ENCODE measurements at places on chromosomes 4 and X.

GRCh38 chrX:129566073-129566472 lies 26.0 kb downstream of the OCRL start:
- DNase-seq = no peak

DNA sequence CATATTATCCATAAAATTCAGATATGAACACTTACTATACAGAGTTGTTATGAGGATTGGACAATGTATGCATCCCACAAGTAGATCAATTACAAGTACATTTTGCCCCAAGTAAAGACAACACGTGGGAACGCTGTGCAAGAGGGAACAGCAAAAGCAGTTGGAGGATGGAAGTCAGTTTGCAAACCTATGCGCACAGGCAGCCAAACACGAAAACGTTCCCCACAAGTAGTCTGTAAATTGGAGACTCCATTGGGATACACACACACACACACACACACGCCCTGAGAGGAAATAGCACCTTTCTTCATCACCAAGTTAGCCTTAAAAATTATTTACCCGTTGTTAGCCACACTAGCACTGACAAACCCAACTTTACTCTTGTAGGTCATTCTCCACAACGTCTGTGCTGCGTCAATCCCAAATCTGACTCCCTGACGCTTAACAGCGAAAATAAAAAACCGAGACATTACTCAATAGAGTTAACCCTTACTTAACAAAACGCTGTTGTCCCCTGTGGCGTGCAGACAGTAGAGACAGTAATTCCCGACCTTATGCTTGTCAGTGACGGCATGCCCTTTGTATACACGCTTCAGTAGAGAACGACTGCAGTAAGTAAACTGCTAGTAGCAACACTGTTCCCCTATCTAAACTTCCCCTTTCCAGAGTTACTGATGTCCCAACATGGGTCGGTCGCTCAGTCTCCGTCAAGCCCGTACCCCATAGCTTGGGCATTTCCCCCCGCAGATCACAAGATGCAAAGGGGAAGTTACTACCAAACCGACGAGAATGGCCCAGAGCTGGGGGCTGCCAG lies 730 bp downstream of the MANBA start:
- DNase-seq = peak; percentile 43

DNA sequence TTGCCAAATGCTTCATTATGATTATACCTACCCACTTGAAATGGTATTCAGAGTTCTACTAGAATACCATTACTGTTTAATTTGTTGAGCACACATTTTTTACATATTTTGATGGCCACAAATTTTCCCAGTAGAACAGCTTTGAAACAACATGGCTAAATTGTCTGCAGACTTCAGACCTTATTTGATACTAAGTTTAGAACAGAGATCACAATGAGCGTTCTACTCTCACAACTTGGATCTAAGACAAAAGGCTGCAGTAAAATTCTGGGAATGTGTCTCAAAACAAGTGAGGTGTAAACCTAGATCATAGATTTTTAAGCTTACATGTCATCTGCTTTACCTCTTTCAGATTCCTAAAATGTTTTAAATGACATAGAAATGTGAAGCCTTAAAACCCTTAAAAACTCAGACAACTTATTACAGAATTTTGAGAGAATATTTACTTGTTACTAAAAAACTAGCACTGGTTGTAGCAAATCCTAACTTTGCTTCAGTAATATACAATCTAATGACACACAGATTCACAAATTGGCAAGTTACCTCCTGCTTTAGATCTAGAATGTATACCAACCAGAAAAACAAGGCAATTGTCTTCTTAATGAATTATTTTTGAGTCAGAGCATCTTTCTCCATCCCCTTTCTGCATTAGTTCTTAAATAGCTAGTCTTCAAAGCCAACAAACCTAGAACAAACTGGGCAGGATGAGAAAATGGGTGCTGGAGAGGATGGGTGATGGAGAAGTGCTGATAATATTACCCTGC lies 243.3 kb downstream of the SLC7A11 start:
- DNase-seq = no peak

DNA sequence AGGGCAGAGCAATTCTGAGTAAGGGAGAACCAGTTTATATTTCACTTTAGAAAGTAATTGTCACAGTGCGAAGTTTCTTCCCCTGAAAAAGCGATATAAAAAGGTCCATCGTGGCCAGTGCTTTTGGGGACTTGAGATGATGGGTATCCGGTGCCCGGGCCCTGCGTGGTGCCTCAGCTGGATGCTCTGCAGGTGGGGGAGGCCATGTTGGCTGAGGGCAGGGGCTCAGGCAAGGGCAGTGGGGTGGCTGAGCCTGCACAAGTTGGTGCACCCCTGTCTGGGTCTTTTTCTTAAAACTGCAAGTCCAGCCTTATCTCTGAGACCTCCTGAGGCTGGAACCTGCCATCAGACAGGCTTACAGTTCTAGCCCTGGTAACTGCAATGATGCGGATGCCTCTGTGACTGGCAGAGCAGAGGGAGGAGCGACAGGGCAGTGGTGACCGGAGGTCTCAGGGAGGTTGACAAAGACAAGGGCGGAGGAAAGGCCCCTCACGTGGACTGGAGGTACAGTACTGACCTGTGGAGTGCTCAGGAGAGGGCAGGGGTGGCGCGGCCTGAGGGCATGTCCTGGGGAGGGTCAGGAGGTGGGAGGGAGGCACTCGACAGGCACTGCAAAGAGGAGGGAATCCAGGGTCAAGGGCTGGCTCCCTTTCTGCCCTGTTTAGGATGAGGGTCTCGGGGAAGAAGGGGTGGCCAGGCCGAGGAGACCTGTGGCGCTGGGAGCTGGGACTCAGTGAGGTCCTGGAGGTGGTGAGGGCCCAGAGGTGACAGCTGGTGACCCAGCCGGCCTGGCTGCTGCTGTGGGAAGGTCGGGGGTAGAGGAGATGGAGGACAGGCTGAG lies 1.8 kb downstream of the RGS12 start:
- DNase-seq = no peak

DNA sequence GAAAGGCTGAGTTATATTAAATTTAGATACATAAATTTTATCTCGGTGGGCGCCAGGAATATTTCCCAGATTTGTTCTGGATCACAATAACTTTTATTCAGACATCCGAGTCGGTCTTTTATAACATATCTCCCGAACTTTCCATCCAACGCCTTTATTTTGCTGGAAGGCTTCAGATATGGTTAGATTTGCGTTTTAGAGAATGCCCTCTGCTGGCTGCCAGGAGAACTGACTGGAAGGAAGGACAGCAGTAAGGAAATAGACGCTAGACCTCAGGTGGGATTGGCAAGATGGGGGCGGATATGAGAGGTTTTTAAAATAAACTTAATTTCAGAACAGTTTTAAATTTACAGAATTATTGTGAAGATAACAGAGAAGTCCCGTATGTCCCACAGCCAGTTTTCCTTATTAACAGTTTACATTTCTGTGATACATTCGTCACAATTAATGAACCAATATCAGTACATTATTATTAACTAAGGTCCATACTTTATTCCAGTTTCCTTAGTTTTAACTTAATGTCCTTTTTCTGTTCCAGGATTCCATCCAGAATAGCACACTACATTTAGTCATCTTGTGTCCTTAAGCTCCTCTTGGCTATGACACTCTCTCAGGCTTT lies 4.6 kb upstream of the KANTR start:
- peak; percentile 78 for DNase-seq

GRCh38 chr4:56613101-56613862 lies 67.8 kb downstream of the HOPX start:
- DNase-seq = no peak

- DNase-seq = no peak
Observed at GRCh38 chr4:176794151-176794550, 1.4 kb upstream of the VEGFC start.

DNA sequence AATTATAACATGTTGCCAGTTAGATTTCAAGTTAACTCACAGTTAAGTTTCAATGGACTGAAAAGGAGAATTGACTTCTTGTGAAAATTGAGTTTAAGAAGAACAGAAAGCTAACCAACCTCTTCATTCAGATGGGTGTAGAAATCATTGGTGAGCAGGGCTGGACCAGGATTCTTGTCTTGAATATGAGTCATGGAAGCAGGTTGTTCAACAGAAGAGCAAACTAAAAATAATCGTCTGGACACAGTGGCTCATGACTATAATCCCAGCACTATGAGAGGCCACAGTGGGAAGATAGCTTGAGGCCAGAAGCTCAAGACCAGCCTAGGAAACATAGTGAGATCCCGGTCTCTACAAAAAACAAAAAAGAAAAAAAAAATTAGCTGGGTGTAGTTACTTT lies 98.2 kb downstream of the ARSJ start:
- no peak for DNase-seq

GRCh38 chrX:68292471-68292870 lies 140.8 kb downstream of the OPHN1 start:
- no peak for DNase-seq

GRCh38 chr4:177235026-177235425 lies 74.6 kb upstream of the NEIL3 start:
- DNase-seq = no peak

DNA sequence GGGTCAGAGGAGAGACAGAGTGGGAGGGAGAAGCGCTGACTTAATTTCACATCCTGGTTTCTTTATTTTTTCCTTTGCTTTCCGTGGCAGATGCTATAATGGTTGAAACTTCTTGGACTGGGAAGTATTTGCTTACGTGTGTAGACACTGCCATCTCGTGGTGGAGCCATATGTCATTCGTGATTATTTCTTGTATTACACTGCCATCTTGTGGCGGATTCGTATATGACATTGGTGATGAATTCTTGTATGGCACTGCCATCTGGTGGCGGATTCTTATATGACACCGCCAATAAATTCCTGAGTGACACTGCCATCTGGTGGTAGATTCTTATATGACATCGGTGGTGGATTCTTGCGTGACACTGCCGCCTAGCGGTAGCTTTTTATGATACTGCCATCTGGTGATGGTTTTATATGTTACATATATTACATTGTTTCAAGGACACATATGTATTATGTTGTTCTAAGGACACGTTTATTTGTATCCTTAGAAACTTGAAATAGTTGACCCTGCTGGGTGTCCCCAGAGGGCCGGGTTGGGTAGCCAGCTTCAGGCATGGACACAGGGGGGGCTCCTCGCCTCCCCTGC lies 37.3 kb upstream of the CLCN4 start:
- peak; percentile 66 for DNase-seq

GRCh38 chrX:19557822-19558221 lies 42.5 kb upstream of the MAP3K15 start:
- peak; percentile 19 for DNase-seq
